ENCODE measurements at places on chromosomes 13 and 19. TPM values are rescaled to one million over a fixed set of nuclear protein-coding genes. Genes with fewer than 3 reads are reported as not detected.

The CYP4F8 gene
- total RNA-seq, result not detected

The ANKLE1 gene
- 1.7 TPM for total RNA-seq

The PRKCSH gene
- total RNA-seq, result 200 TPM

The SULT2A1 gene
- total RNA-seq, result not detected

The PAF1 gene
- total RNA-seq, result 40.3 TPM

The C13orf42 gene
- not detected for total RNA-seq

The TNFSF9 gene
- 2.8 TPM for total RNA-seq

The EBI3 gene
- total RNA-seq, result 2.9 TPM

The LINGO3 gene
- total RNA-seq, result 3.2 TPM

The GPC6 gene
- total RNA-seq, result 3.9 TPM

The OSCAR gene
- total RNA-seq, result 2.7 TPM

The KLF2 gene
- total RNA-seq, result 31.6 TPM

The CCL25 gene
- not detected for total RNA-seq

The TTC9B gene
- total RNA-seq, result 99.5 TPM

The ZNF345 gene
- total RNA-seq, result 5.3 TPM

The RPS5 gene
- 292 TPM for total RNA-seq

The ZNF880 gene
- 29.8 TPM for total RNA-seq

The SYNGR4 gene
- total RNA-seq, result not detected

The HAUS5 gene
- 11.0 TPM for total RNA-seq

The CCDC8 gene
- 4.0 TPM for total RNA-seq

The CHAF1A gene
- 15.3 TPM for total RNA-seq

The PSG2 gene
- not detected for total RNA-seq

The C19orf81 gene
- 5.7 TPM for total RNA-seq

The MICOS13 gene
- total RNA-seq, result 70.9 TPM

The AMH gene
- total RNA-seq, result 8.1 TPM

The TSSK6 gene
- 4.2 TPM for total RNA-seq

The RFPL4A gene
- total RNA-seq, result not detected

The NFIX gene
- 290 TPM for total RNA-seq

The SELENOV gene
- total RNA-seq, result not detected

The C13orf46 gene
- 3.0 TPM for total RNA-seq

The TLE6 gene
- total RNA-seq, result 2.5 TPM

The LRRC25 gene
- total RNA-seq, result 4.1 TPM

The ODAD3 gene
- 4.0 TPM for total RNA-seq
